Fibroblast of lung (primary cell): ENCODE measurements at places on chromosomes 12 and 14. TPM values are rescaled to one million over a fixed set of nuclear protein-coding genes. Genes with fewer than 3 reads are reported as not detected.

The KRT72 gene
- total RNA-seq, result not detected in 2 replicates

The MYL6 gene
- 1,163 and 1,517 TPM in 2 replicates for total RNA-seq

The ITPR2 gene
- total RNA-seq, result 13.6 and 24.6 TPM in 2 replicates

The KRT6C gene
- not detected in 2 replicates for total RNA-seq

The SYNDIG1L gene
- total RNA-seq, result not detected in 2 replicates

GRCh38 chr14:90003526-90004307, 48.0 kb downstream of the TDP1 start:
- no peak for DNase-seq

- no peak for DNase-seq
Observed at GRCh38 chr14:105917933-105918436, 391.6 kb downstream of the TMEM121 start.
